ENCODE measurements at places on chromosomes 6 and 20. TPM values are rescaled to one million over a fixed set of nuclear protein-coding genes. Genes with fewer than 3 reads are reported as not detected.

GRCh38 chr6:150444308-150444707, 75.5 kb downstream of the IYD start:
- no peaks in the 10 kb centered on the region for H3K4me1 ChIP-seq
- no peak overlapping the region for H3K4me3 ChIP-seq
- no peak overlapping the region for H3K27ac ChIP-seq
- DNase-seq = no peak
- H3K27me3 ChIP-seq = peaks cover 7% of the 10 kb centered on the region

- H3K4me3 ChIP-seq = no peak overlapping the region
- no peak for DNase-seq
- H3K27ac ChIP-seq = no peak overlapping the region
Observed at GRCh38 chr6:25511376-25511775, 140.6 kb upstream of the SCGN start.

Gene MUCL3
- total RNA-seq = not detected

Gene NFYA
- 28.2 TPM for total RNA-seq

Gene OPN5
- total RNA-seq = not detected

Gene CDS2
- total RNA-seq = 75.3 TPM

DNA sequence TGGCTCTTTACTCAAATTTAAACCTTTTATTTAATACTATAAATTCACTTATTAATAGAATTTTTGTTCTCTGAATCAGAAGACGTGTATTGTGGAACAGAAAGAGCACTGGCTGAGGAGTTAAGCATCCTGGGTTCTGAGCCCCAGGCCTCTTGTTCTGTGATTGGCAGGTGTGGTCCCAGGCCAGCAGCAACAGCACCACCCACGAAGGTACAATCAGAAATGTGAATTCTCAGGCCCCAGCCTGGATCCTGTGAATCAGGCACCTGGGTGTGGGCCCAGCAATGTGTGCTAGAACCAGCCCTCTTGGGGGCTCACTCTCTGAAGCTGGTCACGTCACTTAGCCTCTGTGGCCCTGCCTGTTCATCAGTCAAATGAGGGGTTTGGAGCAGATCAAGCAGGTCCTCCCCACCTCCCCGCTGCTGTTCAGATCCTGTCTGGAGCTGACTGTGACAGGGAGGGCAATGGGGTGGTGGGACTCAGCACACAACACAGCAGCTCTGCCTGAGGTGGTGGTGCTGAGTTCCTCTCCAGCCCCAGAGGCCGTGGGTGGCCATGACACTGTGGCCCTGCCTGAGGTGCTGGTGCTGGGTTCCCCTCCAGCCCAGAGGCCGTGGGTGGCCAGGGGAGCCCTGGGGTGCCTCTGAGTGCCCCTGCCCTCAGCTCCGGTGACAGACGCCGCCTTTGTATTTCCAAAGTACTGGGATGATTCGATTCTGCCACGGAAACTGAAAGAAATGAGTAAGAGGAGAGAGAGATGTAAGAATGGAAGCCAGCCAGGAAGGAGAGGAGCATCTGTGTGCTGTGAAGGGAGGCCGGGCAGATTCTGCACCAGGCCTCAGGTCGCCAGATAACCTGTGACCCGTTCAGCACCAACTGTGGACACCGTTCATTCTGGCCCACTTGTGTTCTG, 41.6 kb upstream of the FRMD1 start:
- H3K4me1 ChIP-seq = no peaks in the 10 kb centered on the region
- H3K36me3 ChIP-seq = no peaks in the 10 kb centered on the region
- H3K27ac ChIP-seq = no peak overlapping the region
- H3K27me3 ChIP-seq = no peaks in the 10 kb centered on the region
- no peak overlapping the region for H3K4me3 ChIP-seq

Measured in T-helper 17 cell (primary cell).